ENCODE measurements at places on chromosomes 3 and 15. TPM values are rescaled to one million over a fixed set of nuclear protein-coding genes. Genes with fewer than 3 reads are reported as not detected.

The CLDN18 gene
- total RNA-seq: not detected

The APOD gene
- total RNA-seq: not detected

The FAIM gene
- total RNA-seq: 7.1 TPM

The GOLGA8K gene
- total RNA-seq: 0.15 TPM

The CLPX gene
- total RNA-seq: 67.6 TPM

The GPR62 gene
- not detected for total RNA-seq

The ABHD17C gene
- 6.8 TPM for total RNA-seq

The MUC20 gene
- total RNA-seq: 1.0 TPM

The SPATA12 gene
- total RNA-seq: not detected

The NEK10 gene
- 0.34 TPM for total RNA-seq

The PEX11A gene
- 3.1 TPM for total RNA-seq

The ADGRG7 gene
- not detected for total RNA-seq

The ZWILCH gene
- 44.9 TPM for total RNA-seq

The IGF2BP2 gene
- total RNA-seq: 0.65 TPM

The LRRK1 gene
- total RNA-seq: 0.57 TPM
